ENCODE measurements at places on chromosomes 4 and X.

DNA sequence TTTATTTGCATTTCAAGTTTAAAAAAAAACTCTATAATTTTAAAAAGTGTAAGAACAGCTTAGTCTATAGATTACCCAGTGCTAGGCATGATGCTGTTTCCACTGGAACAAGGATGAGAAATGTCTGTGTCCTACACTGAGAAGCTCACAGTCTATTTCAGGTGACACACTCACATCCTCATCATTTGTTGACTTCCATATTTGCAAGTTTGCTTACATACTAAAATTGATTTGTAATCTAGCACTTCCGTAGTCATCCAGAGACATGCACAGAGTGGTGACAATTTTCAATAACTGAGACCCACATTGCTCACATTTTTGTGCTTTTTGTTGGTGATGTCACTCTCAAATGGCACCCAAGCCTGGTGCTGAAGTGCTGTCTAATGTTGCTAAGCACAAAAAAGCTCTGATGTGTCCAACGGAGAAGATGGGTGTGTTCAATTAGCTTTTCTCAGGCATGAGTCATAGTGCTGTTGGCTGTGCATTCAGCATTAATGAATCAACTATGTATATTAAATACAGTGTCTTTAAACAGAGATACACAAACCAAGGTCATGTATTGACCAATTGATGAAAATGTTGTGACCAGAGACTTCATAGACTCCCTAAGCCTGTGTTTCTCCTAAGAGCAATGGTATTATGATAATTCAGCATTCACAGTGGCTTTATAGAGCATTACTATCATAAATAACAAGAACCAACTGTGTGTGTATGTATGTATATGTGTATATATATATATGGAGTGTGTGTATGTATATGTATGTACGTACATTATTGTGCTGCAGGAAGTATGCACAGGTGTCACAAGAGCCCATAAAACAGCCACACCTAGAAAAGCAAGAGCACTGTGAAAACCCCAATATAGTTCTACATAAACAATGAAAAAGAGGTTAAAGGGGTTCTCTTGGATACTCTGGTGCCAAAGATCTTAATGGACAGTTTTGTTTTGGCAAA lies 31.2 kb upstream of the VCX3B start:
- DNase-seq: no peak

DNA sequence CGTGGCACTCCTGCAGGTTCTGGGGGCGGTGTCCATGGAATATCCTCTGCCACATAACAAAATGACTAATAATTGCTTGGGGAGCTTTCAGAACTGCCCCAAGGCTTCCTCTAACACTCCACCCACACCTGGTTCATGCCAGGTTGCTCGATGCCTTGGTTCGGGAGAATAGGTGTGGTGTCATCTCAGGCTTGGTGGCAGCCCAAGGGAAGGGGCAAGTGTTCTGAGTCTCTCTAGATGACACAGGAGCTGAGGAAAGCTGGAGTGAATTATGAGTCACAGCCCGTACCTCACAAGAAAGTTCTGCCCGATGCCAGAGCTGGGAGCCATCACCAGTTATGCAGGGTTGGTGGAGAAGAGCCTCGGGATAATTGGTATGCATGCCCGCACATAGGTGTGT lies 14.7 kb downstream of the FTSJ1 start:
- no peak for DNase-seq

- no peak for DNase-seq
Measured at GRCh38 chr4:181536196-181536746, 706.9 kb upstream of the TENM3 start.

- DNase-seq: no peak
Measured at GRCh38 chr4:57448452-57448851, 338.3 kb upstream of the IGFBP7 start.

DNA sequence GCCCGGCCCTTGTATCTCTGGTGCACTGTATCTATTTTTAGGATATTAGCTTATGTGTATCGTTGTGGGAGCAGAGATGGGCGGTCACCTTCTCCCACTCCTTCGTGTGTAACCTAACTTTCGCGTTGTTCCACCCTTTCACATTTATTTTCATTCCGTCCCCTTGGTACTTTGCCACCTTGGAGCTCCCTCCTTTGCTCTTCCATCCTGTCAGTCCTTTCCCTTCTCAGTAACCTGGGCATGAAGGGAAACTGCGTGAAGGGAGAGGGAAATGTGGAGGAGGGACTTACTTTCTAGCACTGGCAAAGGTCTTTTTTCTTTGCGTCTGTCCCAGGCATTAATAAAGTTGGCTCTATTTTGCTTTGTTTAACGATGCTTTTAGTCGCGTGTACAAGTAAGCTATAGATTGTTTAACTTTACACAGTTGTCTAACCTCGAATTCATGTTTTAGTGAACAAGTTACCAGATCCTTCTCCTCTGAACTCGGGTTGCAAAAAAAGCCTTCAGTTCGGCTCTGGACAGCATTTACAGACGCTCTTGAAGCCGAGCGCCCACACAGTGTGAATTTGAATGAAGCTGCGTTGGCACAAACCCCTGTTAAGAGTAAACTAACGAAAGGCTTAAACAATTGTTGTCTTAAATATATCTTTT lies 3.9 kb downstream of the PCDH10 start:
- no peak for DNase-seq

DNA sequence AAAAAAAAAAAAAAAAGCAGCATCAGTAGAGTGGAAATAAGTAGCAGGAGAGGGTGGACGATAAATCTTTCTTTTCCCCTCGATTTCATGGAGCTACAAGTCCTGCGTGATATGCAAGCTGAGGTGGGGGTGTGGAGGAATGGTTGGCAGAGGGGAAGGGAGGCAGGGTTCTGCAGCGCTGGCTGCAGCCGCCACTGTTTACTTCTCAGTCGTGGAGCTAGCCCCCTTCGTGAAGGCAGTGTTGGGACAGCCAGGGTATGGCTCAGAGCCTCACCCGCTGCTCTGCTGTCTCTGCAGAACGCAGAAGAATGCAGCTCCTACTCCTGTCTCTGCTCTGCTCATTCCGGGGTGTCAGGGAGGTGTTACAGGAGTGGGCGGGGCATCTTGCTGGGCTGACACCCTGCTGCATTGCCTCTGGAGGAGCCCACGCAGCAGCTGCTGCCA lies 140.6 kb downstream of the GPM6A start:
- no peak for DNase-seq

DNA sequence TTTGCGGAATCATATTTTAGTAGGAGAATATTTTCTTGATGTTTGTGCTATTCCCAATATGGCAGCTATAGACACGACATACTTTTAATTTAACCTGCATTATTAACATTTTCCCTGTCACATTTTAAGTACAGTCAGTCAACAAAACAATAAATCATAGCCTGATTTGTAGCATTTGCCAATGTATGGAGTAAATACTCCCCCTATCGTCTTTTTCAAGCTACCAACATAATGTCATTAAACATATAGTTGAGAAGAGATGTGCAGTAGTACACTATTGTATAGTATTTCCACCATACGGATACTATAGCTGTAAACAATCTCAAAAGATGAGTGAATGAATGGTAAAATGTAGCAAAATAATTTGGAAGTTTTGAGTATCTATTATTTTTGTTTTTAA lies 303.7 kb upstream of the MAGEB2 start:
- no peak for DNase-seq

DNA sequence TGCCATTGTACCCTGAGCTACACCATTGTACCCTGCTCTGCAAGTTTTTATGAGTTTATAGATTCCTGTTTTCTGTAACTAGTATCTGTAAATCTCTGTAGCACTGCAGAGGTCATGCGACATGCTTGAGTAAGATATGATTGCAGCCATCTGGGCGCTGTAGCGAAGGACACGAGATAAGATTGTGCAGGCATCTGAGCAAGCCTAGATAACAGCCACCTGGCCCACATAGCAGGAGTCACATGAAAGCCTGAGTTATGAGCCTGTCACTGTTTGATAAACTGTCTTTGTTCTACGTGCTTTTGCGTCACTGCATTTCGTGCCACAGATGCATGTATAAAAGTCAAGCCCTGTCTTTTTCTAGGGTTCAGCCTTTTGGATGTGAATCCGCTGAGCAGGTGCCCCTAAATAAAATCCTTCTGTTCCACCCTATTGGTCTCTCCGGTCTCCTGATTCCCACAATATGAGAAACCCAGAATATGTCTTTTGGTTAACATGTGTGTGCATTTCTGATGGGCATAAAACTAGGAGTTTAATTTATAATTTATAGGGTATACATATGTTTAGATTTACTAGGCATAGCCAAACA lies 327.6 kb upstream of the MAOA start:
- DNase-seq: no peak

- DNase-seq: no peak
Measured at GRCh38 chr4:87717276-87718031, 67.4 kb downstream of the DMP1 start.

DNA sequence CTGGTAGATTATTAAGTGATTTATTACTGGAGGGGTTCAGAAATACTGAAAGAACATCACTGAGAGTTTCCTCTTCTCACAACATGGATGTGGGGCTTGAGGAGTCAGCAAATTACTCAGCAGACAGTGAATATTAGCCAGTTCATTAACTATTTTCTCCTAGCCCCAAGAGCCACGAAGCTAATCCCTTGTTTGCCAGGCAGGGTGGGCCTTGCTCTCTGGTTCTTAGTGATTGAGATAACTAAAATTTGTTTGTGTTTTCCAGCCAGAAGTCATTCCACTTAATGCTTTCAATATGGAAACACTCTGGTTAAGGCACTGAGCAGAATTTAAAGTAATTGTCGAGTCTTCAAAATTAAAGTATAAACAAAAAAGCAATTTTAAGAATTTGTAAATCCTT lies 40.1 kb upstream of the PASD1 start:
- no peak for DNase-seq

DNA sequence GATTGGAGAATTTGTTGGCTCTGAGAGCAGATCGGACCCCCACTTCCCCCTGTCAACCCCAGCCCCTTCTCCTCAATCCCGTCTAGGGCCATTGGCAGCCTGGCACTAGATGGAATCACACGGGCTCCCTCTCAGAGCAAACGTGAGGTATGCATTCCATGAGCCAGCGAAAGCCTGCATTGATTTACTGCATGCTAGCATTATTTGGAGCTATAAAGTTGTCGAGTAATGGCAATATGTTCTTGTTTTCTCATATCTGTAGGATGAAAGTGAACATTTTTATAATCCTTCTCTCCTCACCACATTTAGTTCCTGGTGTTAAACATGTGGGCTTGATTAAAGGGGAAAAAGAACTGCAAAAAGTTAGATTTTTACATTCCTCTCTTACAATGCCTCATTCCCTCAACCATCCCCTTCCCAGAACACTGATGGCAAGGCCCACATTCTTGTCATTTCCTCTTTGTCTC lies 159.2 kb downstream of the SPRY1 start:
- no peak for DNase-seq

All from NCI-H510A (cell line).